ENCODE measurements at places on chromosomes 11 and 22.

GRCh38 chr11:120890609-120891320 lies 133.1 kb upstream of the TBCEL start:
- DNase-seq: no peak

DNA sequence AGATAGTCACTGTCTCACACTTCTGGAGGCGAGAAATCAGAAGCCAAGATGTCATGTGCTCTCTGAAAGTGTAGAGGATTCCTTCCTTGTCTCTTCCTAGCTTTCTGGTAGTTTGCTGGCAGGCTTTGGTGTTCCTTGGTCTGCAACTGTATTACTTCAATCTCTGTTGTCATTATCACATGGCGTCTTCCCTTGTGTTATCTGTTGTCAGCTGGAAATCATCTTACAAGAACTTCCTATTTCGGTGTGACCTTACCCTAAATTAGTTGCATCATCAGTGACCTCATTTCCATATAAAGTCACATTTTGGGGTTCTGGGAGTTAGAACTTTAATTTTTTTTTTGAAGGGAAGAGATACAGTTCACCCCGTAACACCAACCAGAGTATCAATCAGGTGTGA lies 3.3 kb upstream of the LIN7C start:
- no peak for DNase-seq

- no peak for DNase-seq
Measured at GRCh38 chr22:45683248-45683647, 11.6 kb downstream of the ATXN10 start.

- no peak for DNase-seq
Measured at GRCh38 chr11:11312738-11313137, 40.3 kb downstream of the CSNK2A3 start.

DNA sequence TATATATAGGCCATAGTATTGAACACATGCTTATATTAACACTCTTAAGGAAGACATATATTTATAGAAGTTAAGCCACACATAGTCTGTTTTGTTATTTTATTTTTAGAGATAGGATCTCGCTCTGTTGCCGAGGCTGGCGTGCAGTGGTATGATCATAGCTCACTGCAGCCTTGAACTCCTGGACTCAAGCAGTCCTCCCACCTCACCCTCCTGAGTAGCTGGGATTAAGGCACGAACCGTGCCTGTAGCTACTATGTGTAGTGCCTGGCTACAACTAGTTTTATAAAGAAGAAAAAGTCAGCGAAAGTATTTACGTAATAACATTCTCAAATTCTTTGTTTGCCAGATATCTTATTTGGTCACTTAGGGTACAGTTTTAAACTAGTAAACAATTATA lies 5.6 kb upstream of the UCP2 start:
- DNase-seq: no peak

DNA sequence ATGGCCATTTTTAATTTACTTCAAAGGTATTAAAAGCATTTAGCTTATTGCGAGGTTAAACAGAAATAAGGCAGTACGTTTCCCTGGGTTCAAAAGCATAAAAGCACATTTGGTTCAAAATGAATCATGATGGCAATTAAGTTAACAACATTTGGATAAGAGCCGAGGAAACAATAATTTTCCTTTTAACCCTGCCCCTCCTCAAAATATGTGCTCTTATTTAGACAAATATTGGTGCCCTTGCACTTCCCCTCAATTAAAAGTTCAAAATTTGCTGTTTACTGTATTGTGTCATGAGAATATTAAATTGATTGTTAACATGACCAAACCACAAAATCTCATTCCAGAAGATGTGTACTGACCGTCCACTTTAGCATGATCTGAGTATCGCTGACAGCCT lies 48.7 kb downstream of the VSIG10L2 start:
- no peak for DNase-seq

GRCh38 chr22:46617207-46617985 lies 2.8 kb upstream of the GRAMD4 start:
- DNase-seq: no peak

DNA sequence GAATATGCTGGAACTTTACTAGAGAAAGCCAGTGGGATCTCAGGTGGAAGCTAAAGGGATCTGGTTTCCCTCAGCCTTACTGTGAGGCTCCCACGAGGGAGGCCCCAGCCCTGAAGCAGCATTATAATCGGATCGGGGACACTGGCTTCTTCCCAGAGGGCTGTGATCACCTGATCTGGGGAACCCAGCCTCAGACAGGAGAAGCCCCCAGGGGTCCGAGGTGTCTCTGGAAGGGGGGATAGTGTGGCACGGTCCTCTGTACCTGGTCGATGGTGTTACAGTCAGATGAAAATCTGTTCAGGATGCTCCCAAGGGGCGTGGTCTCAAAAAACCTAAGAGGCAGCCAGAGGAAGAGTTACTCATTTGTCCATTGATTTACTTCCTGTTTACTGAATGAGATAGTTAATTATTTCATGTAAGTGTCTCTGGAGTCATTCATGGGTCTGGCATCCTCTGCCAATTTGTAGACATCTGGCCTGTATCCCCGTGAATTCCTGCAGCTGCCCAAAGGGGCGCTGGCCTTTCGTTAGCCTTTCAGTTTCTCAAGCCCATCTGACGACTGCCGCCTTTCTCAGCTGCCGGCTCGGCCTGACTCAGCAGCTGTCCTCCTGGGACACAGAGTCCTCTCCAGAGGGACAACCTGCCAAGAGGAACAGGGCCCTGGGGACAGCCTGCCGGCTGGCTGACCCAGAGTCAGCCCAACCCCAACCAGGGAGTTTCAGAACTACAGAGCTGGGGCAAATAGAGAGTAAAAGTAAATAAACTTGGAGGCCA lies 17.0 kb upstream of the KCNJ11 start:
- DNase-seq: no peak

All from activated CD4-positive, alpha-beta T cell treated with anti-CD3 and anti-CD28 coated beads, Interleukin-2, Interleukin-4, amounts not matched to agents 100 ng/mL and 50 ng/mL, durations not matched to agents 16 hours and 8 hours (primary cell).